ENCODE measurements at places on chromosomes 2 and 18.

DNA sequence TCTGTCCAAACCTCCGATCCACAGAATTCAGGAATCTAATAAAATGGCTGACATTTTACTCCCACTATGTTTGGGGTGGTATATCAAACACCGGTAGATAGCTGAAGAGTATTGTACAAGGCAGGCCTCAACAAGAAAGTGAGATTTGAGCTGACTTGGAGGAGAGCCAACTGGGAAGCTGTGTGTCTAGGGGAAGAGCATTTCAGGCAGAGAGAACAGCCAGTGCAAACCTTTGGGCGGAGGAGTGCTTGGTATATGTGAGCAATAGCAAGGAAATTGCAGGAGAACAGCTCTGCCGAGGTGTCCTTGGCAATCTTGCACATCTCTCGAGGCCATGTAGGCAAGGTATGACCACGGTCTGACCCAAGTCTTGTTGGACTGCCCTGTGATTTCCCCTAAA is 1.8 kb upstream of the MERTK start:
- DNase-seq, result peak; percentile 26

DNA sequence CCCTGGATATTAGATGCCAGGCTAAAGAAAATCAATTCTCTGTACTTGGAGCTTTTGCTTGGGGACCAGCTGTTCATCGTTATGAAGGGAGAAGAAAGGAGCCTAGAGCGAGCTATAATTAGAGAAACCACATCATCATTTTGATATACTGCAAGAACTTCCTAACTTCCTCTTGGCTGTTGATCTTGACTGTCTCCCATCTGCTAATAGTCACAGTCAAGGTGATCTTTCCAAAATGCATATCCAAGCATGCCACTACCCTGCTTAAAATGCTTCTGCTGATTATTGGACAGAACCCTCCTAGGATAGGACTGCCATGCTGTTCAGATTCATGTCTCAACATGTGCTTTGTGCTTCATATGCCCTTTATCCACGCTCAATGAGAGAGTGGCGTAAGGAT is 54.8 kb downstream of the RAPGEF4 start:
- no peak for DNase-seq

DNA sequence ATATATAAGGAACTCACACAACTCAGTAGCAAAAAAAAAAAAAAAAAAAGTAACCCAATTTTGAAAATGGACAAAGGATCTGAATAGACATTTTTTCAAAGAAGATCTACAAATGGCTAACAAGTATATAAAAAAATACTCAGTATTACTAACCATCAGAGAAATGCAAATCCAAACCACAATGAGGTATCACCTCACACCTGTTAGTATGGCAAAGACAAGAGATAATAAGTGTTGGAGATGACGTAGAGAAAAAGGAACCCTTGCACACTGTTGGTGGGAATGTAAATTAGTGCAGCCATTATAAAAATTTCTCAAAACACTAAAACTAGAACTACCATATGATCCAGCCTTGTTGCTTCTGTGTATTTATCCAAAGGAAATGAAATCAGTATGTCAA is 5.8 kb upstream of the CNDP1 start:
- no peak for DNase-seq

- no peak for DNase-seq
These were observed 15.6 kb upstream of the MAP3K20 start for GRCh38 chr2:173059971-173060461.

GRCh38 chr2:33240178-33240577 is 236.3 kb upstream of the RASGRP3 start:
- no peak for DNase-seq

- no peak for DNase-seq
These were observed 86.5 kb downstream of the ACTR3 start for GRCh38 chr2:113976277-113976928.

Data from NCI-H510A (cell line).